ENCODE measurements at places on chromosomes 2 and 18.

GRCh38 chr2:65054749-65055421, 1.3 kb upstream of the CEP68 start:
- DNase-seq, result no peak

DNA sequence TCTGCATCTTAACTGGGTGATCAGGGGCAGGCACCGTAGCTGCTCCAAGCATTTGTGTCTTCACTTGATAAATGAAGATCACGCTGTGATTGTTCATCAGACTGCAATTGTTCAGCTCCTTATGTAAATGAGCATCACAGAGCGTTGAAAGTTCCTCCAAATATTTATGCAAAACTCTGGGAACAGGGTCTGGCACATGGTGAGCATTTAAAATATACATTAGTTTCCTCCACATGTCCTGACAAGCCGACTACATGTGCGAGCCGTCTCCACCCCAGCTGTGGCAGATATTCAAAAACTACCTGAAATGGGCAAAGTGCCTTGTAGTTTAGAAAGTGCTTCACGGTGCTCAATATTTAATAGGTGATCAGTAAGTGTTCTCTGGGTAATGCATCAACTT, 175.1 kb upstream of the ID2 start:
- no peak for DNase-seq

DNA sequence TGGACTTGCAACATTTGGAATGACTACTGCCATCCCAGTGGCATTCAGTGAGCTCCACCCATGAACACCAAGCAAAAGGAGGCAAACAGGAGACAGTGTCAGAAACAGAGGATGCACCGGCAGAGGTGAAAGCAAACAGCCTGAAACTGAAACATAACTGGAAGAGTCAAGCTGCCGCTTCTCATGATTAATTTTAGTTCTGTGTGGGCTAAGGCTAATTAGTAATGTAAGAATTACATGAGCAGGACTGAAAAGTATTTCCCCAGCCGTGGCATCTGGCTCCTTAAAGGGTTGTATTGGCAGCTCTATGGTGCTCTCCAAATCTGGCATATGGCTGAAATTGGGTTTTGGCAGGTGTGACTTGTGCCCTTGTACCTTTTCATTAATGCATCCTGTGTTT, 1108.1 kb downstream of the TSN start:
- no peak for DNase-seq

DNA sequence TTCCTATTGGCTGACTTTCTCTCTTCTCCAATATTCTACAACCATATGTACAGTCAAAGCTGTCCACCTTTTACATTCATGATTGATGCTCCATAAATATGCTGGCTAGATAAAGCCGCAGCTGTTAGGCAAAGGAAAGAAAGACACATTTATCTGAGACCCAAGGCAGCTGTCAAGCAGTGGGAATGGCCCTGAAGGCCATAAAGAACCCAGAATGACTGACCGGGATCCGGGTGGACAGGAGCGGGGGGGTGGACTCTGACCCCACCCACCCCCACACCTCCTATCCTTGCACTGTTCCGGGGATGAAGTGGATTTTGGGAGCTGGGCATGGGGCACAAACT, 116.4 kb downstream of the RTP5 start:
- DNase-seq, result no peak

GRCh38 chr2:219662566-219662965, 35.1 kb downstream of the SLC4A3 start:
- no peak for DNase-seq

DNA sequence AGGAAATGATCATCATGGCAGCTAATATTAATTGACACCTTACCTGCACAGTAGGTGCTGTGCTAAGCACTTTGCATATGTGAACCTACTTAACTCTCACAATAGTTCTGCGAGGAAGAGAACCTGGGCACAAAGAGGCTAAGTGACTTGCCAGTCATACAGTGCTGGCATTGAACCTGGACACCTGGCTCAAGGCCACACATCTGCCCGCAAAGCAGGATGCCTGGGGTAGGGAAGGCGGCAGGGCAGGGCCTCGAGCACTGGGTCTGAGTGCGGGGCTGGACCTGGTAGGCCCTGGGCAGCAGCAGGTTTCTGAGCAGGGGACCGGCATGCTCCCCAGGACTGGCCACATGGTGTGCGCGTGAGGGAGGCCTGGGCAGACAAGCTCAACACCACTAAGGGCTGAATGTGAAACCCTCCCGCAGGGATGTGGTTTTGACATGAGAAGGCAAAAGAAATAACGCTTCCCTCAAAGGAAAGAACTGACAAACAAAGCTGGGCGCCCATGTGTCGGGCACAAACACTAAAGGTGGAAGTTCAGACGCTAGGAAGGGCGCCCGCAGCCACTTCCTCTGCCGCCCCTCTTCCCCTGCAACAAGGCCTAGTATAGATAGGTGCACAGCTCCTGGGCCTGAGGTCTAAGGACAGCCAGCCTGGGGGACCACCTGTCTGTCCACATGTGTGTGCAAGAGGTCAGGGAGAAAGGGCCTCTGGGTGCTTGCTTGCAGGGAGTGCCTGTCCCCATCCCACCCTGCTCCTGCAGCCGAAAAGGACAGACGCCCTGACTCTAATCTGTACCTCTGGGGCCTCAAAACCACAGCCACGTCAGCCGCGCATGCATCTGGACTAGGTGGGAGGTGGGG, 92.5 kb downstream of the ZFP36L2 start:
- DNase-seq, result no peak

DNA sequence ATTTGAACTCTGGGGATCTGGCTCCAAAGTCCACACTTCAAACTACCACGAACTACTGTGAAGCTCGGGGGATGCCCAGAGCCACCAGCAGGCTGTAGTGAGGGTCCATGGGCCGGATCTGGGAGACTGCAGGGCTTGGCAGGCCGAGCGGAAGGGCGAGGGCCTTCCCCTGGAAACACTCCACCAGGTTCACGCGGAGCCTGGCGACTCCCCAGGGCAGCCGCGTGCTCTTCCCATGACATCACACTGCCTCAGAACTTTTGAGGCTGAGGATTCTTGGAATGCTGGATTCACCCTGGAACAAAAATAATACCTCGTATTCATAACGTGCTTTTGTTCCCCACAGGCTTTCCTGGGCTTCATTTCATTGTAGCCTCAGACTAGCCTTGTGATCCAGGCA, 201.0 kb downstream of the SMAD7 start:
- DNase-seq, result no peak

- DNase-seq, result no peak
Observed at GRCh38 chr2:95009412-95009811, 16.1 kb upstream of the MAL start.

DNA sequence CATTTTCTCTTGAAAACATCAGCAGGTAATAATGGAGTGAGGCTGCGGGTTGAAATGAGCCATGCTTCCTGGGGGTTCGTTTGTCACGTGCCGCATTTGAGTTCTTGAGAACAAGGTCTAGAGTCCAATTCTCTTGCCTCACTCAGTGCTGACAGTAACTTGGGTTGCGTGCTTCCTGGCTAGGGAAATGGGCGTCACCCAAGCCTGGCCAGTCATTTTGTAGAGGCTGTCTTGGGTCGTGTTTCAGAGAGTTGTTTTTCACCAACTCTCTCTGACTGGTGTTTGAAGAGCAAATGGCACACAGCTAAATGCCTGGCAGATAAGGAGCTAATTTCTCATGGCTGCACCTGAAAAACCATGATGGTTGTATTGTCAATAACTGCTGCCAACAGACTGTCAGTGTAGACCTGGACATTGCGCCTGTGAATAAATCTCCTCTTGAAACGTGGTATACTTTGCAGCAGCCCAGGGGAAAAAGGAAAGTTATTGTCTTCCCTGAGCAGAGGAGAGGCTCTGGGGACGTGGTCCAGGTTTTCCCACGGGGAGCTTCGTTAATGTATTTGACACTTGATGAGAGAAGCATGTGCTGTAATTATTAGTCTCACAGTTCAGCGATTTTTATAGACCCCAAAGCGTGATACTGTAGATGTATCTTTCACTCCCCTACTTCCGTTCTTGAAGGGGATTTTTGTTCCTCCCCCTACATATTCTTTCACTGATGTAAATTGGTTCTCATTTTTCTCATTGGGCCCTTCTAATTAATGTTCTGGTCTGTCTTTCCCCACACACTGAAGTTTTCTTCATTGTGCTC, 196.0 kb downstream of the FHOD3 start:
- no peak for DNase-seq

DNA sequence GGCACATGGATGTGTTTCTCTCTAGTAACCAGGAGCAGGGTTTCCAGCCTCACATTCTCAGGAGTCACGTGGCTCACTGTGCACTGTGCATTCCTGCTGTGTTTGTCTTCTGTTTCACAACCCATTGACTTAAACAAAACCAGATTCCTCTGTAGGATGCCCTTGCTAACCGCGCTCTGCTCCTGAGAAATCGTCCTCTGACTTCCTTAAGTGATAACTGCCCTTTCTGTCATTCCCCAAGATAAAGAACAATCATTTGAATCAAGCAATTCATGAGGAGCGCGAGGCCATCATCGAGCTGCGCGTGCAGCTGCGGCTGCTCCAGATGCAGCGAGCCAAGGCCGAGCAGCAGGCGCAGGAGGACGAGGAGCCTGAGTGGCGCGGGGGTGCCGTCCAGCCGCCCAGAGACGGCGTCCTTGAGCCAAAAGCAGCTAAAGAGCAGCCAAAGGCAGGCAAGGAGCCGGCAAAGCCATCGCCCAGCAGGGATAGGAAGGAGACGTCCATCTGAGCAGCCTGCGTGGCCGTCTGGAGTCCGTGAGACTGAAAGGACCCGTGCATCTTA, 60.2 kb downstream of the RALBP1 start:
- no peak for DNase-seq

DNA sequence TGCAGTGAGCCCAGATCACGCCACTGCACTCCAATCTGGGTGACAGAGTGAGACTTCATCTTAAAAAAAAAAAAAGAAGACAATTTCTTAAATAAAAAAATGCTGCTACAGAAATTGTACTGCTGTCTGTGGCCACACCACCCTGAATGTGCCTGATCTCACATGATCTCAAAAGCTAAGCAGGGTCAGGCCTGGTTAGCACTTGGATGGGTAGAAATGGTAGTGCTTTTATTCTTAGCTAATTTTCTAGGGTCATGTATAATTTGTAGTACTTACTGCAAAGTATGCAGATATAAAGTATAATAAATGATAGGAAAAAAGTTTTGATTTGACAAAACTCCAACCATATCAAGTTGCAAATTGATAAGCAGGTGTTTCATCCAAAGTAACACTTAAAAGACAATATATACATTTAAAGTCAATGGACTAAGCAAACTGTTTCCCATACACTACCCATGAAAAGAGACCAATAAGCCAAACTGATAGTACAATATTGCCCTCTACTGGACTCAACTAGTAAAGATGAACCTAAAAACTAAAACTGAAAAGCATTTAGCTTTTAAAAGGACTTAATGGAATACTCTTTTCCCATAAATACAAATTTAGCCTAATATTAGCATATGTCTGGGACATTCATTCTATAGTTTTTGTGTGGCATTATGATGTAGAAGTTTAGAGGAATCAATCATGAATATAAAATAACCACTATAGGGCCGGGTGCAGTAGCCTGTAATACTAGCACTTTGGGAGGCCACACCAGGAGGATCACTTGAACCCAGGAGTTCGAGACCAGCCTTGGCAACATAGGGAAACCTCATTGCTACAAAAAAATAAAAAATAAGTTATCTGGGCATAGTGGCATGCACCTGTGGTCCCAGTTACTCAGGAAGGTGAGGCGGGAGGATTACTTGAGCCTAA, 18.6 kb upstream of the PEX13 start:
- no peak for DNase-seq

GRCh38 chr2:60365556-60365955, 187.9 kb downstream of the BCL11A start:
- no peak for DNase-seq

DNA sequence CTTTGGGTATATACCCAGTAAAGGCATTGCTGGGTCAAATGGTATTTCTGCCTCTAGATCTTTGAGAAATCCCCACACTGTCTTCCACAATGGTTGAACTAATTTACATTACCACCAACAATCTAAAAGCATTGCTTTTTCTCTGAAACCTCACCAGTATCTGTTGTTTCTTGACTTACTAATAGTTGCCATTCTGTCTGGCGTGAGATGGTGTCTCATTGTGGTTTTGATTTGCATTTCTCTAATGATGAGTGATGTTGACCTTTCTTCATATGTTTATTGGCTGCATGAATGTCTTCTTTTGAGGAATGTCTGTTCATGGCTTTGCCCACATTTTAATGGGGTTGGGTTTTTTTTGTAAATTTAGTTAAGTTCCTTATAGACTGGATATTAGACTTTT, 382.6 kb upstream of the ZNF804A start:
- no peak for DNase-seq

DNA sequence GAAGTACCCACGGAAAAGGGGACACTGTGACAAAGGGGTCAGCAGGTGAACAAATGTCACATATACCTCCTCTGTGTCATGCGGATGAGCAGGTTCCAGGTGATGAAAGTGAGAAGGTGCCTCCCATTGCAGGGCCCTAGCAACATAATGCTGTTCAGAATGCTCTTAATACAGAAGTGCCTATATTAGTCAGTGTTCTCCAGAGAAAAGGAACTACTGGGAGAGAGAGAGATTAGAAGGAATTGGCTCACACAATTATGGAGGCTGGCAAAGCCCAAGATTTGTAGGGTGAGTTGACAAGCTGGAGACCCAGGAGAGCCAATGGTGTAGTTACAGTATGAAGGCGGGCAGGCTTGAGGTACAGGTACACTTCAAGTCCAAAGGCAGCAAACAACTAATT, 98.1 kb upstream of the CDC42EP3 start:
- no peak for DNase-seq

DNA sequence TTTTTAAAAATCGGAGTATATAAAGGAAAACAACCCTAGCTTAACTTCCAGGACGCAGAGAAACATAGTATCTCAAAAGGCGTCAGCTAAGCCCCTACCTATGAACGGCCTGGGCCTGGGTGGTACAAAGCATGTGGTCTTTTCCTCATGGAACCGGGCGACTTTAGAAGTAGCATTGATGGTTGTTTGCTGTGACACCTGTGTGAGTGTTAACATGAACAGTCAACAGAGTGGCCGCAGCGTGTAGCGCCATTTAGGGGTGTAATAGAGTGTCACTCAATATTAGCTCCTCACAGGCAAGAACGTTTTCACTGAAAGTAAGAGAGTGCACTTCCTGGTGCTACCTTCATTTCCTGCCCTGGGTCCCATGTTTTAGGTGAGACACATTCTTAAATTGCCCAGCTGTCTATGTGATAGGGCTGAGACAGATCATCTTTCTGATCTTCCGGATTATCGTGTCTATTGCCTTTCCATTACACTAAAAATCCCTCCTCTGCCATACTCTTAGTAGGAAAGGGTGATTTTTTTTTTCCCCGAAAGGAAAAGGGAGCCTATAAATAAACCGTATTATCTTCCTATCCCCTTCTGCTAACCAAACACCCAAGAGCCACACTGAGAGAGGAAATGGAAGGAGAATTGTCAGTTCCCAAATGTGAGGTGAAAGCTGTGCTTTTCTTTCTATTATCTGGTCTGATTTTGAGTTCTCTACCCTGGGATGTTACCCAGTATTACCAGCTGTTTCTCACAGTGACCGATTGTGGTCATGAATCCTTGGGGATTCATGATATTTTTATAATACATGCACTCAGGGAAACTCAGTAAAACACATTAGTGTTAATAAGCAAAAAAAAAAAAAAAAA, 1.3 kb downstream of the GORASP2 start:
- peak; percentile 25 for DNase-seq

- DNase-seq, result no peak
Observed at GRCh38 chr2:30109856-30110255, 37.0 kb upstream of the YPEL5 start.

- DNase-seq, result no peak
Observed at GRCh38 chr2:28085201-28085600, 194.7 kb downstream of the BABAM2 start.
